Inflammatory macrophage treated with lipopolysaccharide for 1 hour (primary cell): ENCODE measurements at places on chromosomes 7 and 10.

DNA sequence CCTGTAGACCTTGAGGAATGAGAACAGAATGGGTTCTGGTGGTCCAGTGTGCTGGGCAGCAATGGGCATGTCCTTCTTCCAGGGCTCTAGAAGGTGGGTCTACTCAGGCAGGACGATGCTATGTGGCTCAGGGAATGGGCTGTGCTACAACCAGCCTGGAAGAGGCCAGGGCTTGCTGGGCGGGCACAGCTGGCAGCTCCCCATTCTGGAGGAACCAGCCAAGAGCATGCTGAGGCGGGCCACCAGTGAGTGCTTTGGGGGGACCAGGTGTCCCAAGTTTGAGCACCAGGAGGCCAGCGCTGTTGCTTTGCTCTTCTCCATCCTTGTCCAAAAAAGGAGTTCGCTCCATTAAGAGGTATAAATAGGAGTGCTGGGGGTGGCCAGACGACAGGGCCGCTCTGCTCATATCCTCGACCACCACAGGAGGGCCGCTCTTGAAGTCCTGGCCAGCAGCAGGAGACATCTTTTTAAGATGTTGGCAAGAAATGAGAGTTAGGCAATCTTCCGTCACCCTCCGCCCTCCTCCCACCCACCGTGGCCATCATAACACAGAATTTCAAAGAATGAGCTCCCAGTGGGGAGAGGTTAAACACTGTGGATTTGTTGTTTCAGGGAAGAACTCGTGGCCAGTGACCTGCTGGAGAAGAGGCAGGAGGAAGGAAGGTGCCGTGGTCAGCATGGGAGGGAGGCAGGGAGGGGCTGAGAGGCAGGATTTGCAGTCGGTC is 141.3 kb downstream of the GRK5 start:
- DNase-seq = no peak

GRCh38 chr7:139703487-139704307 is 74.1 kb downstream of the HIPK2 start:
- no peak for DNase-seq

DNA sequence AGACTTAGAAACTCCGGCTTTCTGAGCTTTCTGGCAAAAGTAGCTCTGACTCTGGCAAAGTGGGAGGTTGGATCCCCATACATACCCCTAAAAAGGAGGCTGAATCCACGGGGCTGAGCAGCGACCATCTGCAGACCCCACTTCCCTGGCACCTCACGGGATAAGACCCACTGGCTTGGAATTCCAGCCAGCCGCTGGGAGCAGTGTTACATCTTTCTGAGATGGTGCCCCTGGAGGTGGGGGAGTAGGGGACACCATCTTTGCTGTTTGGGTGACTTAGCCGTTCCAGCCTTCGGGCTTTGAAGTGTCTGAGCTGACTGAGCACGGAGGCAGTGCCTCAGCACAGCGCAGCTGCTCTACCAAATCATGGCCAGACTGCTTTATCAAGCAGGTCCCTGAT is 45.0 kb upstream of the GRM3 start:
- DNase-seq = no peak

GRCh38 chr7:106592282-106593027 is 68.5 kb downstream of the CCDC71L start:
- DNase-seq = no peak

- no peak for DNase-seq
Observed at GRCh38 chr7:1800902-1801301, 130.8 kb downstream of the ELFN1 start.
